GM12891 (cell line): ENCODE measurements at places on chromosomes 7 and 10.

DNA sequence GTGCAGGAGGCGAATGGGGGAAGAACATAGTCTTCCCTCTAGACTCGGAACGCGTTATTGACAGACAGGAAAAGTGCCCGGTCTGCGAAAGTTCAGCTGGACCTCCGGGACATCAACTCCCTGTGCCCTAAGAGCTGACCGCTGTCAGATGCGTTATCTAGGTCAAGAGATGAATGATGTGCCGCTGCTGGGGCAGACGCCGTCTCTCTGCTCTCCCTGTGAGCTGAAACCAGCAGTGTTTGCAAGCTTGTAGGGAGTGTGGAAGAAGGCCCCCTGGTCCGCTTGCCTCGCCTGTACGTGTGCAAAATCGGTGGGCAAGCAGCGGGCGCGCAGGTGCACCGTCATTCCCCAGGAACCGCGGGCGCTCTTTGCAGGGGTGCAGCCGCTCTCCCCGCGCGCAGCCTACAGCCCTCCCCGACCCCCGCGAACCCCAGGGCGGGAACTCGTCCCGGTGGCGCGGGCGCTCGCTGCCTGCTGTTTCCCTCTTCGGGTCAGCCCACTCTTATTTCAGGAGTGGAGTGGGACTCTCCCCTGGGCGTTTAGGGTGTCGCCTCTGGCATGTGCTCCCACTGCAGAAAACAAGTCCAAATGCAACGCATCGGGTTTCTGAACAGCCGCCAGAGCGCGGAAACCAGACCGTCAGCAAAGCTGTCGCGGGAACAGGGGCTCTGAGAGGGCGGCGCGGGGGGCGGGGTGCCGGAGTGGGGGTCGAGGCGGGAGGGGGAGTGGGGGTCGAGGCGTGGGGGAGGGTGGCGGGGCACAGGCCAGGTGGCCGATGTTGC lies 1.8 kb upstream of the PFKFB3 start:
- DNase-seq = no peak

DNA sequence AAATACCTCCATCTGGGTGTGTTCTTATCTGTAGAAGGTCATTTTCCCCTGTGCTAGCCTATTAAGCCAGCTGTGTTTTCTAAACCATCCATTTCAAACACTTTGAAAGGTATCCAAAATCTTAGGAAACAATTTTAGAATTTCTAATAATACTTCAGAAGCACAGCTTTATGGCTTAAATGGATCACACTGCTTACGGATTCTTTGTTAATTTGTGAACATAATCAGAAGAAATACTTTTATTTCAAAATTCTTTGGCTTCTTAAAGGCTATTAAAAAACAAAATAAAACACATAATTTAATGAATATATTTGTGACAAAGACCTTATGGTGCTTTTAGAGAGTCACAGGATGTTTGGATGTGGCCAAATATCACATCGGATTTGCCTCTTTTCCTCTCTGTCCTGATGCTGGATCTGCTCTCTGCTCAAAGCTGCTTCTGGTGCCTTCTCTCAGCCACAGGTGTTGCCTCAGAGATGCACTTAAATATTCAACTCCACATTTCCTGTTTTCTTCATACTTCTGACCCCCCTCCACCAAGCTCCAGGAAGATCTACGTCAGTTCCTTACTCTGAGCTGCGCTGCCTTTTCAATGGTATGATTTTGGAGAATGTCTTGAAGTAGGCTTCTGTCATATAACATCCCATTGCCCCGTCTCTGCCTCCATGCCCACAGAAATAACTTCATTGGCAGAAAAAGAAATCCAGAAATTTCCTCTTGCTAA lies 230.6 kb downstream of the MLLT10 start:
- no peak for DNase-seq

- DNase-seq = no peak
These were observed 28.3 kb upstream of the CREB5 start for GRCh38 chr7:28383975-28384374.

GRCh38 chr7:131859147-131859821 lies 302.9 kb upstream of the PODXL start:
- DNase-seq = peak; percentile 51

DNA sequence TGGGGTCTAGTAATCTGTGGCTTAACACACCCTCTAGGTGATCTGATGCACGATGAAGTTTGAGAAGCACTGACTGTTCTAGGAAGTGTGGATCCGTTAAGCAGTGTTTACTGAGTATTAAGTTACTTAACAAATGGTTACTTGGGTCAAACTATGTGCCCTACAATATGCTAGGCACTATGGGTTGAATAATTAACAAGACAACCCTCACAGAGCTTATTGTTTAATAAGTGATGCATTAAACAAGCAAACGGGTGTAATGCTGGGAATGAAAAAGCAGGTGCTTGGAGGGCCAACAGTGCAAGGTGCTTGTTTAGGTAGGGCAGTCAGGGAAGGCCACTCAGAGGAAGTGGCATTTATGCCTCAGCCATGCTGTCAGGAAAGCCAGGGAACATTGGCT lies 378.0 kb upstream of the PODXL start:
- DNase-seq = no peak

DNA sequence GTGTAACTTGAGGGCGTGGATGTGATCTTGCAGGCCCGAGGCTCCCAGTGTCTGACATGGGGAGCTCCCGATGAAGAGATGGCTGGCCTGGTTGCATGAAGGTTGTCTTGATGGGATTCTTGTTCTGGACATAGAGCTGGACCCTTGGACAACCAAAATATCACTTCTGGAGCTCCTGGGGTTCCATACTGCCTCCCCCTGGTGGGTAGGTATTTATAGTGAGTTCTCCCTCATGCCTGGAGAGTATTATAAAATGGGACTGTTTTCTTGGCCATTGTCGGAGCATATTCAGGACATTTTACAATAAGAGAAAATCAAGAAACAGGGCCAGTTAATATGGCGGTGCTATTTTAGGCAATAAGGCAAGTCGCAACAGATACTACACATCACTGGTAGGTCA lies 32.6 kb upstream of the GIMAP8 start:
- no peak for DNase-seq

DNA sequence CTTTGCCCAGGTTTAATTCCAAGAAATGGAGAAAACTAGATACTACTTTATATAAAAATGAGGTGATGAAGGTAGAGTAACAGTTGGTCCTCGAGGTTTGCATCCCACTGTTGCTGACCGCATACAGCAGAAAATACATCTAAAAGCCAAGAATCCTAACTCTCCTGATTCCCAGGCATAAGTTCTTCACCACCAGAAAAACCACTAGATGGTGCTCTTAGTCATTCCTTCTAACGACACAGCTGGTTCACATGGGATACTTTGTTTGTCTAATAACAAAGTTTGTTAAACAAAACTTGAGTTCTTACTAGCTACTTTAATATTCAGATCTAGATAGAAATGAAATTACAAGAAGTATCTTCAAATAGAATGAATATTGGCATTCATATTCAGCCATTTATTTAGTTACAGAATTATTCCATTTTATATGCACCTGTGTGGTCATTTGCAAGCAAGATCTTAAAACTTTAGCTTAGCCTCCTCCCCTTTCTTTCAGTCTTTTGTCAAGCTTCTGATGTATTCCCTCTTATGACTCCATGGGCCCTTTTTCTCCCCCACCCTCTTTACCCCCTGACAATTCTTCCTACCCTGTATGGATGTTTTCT lies 54.1 kb upstream of the CYP26C1 start:
- no peak for DNase-seq

GRCh38 chr10:86659721-86660453 lies 5.5 kb downstream of the OPN4 start:
- DNase-seq = no peak

DNA sequence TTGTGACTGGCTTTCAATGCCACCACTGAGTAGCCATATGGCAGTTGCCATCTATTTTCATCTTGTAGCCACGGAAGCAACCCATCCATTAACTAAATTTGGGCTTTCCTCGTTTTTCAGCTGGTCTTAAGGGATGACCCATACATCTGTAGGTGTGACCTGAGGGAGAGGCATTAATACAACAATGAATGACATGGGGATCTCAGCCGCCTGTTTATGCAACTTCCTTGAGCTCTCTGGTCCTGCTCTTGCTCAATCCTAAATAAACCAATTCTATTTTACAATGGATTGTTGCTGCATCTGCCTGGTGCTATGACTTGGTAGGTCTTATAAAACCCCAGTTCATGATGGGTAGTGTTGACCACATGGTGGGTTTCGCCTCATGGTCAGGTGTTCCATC lies 21.9 kb upstream of the ADAM22 start:
- no peak for DNase-seq

GRCh38 chr7:136912339-136912738 lies 43.9 kb downstream of the CHRM2 start:
- DNase-seq = no peak

DNA sequence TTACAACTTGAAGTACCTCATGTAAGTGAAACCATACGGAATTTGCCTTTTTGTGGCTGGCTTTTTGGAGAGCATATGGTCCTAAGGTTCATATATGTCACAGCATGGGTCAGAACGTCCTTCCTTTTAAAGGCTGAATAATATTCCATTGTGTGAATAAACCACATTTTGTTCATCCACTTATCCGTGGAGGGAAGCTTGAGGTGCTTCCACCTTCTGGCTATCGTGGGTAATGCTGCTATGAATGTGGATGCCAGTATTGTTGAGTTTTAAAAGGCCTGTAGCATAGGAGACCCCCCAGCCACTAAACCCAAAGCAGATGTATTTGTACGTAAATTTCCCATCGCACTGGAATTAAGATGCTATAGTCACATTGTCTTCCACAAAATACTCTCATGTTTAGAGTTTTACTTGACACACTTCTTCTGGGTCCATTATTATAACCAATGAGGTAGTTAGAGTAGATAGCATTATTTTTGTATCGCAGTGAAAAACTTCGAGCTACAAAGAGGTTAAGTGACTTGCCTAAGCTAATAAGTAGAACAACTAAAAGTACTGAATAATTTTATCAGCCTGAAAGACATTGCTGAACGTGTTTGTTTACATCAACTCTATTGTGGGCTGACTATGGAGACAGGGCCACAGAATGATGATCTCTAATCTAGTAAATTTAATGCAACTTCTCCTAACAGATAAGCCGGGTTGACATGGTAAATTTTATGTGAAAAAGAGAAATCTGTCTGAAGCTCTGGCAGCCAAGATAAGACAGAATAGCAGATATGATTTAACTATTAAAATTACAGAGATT lies 183.0 kb upstream of the CTBP2 start:
- DNase-seq = no peak

DNA sequence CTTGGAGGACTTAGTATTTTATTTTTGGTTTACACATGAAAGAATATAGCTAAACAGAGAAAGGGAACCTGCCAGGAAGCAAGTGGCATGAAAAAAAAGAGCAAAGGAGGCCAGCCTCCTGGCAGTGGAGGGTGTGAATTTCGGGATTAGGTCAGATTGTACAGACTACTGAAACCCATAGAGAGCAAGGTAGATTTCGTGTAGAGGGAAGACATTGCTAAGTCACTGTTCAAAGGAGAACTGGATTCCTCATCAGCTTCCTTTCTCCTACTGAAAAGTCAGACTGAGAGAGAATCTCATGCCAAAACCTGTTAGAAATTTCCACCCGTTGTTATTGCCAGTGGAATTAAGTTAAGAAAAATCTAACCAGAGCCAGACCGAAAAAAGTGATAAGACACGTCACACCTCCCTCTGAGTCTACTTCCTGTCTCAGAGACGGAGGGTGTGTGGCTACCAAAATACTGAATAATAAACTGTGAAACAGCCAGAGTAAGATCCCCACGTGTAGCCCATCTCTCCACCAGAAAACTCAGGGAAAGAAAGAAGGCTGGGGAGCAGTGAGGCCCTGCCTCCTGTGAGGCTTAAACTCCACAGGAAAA lies 118.8 kb downstream of the SKIDA1 start:
- DNase-seq = no peak

DNA sequence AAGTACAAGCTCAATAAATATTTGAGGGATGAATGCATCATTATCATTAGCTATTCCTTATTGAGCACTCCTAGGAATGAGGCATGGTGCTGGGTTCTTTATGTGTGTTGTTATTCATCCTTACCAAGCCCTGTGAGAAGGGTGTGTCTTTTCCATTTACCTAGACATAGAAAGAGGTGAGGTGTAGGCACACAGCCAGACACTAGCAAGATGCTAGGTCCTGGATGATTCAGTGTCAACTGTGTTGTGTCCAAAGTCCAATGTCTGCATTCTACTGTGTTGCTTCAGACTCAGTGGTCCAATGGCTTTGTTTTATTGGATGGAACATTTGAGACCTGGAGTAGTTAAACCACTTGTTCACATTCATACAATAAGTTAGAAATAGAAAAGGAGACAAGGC lies 605.5 kb downstream of the LRMDA start:
- no peak for DNase-seq

DNA sequence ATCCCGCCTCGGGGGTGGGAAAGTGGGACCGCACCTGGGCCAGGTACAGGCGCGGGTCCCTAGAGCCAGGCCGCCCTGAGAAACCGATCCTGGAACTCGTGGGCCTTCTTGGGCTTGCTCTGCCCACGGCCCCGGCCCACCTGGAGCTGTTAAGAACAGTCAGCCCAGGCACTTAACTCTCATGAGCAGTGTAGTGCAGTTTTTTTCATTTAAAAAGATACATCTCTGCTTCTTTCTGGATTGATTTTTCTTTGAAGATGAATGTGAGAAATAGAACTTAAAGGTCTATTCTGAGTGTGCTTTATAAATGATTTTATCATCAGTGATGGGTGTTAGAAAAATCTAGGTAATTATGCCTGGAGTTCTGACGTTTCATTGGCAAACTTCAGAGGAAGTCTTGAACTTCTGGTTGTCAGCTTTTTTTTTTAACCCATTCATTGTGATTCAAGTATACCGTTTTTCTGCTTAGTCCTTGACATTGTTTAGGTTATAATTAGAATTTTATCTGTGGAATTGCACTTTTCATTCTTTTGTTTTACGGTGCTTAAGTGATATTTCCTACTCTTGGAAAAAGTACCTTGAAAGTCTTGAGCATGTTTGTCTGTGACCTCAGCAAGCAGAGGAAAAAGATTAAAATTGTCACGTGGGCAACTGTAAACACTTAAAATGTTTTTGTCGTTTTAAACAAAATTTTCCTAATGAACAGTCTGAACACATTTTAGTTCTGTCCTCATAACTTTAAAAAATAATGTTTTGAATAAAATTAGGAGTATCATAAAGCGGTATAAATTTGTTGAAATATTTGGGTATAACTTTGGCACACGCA lies 906 bp downstream of the CDK1 start:
- DNase-seq = no peak

- no peak for DNase-seq
These were observed 8.0 kb downstream of the KLF6 start for GRCh38 chr10:3776796-3777571.

DNA sequence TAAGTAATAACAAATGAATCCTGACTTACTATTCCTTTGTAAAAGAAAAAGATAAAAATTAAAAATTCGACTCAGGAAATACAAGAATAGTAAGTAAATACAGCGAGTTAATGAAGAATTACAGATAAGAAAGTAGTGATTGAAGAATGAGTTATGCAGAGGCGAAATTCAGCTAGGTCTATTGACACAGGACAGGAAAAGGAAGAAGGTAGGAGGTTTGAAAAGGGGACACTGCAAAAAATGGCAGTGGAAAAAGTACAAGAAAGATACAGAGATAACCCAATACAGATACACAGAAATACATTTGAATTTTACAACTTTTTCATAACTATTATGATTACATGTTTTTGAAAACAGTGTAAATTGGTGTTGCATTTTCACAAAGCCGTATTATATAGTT lies 28.0 kb downstream of the JAZF1 start:
- DNase-seq = no peak

GRCh38 chr10:8331896-8332729 lies 277.6 kb downstream of the GATA3 start:
- DNase-seq = peak; percentile 31
